Islet precursor cell (in vitro differentiated cells): ENCODE measurements at places on chromosomes 2 and 18.

DNA sequence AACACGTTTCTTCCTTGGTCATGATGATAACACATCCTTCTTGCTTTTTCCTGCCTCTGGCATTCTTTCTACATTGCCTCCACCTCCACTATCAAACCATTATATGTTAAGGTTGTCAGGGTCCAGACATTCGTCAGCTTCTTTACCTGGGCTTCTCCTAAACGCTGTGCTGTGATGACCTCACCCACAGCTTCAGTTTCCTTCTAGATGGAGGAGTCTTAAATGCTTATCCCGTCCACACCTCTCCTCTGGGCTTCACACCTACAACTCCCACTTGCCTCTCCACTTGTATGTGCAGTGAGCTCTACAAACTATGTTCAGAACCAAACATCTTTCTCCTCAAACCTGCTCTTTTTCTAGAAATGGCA lies 666 bp upstream of the STAT1 start:
- no peak for DNase-seq

DNA sequence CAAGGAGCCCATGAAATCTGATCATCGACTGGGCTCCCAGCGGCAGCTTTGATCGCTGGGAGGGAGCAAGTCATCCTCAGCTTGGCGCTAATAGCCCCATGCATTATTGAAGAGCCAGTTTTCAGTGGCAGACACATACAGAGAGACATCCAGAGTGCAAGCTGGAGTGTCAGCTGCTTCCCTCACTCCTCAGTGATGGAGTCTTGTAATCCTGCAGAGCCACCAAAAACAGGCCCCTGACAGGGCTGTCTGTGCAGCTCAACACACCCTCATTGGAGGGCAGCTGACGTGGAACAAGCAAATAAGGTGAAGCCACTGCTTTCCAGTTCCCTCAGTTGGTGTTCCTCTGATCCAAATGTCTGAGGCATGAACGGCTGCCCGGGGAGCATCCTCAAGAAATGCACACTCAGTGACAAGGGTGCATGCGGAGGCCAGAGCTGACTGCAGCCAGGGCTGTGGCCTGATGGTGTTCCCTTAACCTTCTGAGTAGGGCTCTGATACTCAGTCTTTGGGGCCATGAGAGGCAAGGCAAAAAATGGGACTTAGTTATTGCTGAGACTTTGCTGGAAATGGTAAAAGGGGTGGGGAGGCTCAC lies 97.4 kb downstream of the RHOB start:
- no peak for DNase-seq

- DNase-seq: no peak
These were observed 458.7 kb upstream of the GCFC2 start for GRCh38 chr2:76169276-76170008.

DNA sequence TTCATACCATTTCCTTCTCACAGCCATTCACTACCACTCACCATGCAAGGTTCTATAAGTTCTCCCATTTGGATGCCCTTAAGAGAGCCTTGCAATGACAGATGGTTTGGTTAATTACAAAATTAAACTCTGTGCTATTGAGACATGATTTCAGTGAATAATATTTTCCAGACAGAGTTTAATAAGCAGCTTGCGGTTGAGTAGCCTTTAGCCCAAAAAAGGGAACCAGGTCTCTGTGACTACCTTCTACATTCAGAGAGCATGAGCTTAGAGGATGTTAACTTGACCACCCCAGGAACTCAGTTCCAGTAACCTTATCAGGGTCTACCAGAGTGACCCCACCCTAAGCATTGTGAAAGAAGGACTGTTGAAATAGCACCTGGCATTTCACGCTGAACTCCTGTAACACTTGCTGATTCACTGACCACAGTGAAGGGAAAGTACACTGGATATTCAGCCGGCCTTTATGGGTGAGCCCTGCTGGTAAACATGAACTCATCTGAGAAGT lies 1173.1 kb upstream of the ZEB2 start:
- DNase-seq: no peak

DNA sequence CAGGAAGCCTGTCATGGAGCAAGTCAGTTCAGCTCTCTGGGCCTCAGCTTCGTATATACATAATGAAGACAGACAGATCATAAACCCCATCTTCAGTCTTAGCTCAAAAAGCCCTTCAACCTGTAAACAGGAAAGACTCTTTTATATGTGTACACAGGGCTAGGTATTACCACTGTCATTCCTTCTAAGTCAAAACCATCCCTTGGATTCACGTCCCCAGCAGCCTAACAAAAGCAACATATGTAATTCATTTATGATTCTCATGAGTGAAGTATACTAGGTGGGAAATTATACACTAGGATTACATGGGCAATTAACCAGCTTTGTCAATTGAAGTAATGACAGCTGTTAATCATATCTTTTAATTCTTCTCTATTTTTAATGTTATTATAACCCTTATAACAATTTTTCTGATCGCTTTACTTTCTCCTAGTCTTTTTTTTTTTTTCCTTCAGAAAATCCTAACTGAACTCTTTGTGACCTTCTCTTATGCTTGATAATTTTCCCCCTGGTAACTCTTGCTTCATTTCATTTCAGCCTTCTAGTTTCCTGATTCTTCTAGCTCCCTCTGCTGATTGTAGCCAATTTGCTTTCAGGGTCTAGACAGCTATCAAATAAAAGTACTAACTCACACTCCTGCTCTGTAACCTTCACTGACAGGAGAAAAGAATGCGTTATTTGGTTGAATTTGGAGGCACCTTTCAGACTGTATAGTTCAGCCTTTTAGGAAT lies 99.7 kb downstream of the RBM43 start:
- DNase-seq: no peak

DNA sequence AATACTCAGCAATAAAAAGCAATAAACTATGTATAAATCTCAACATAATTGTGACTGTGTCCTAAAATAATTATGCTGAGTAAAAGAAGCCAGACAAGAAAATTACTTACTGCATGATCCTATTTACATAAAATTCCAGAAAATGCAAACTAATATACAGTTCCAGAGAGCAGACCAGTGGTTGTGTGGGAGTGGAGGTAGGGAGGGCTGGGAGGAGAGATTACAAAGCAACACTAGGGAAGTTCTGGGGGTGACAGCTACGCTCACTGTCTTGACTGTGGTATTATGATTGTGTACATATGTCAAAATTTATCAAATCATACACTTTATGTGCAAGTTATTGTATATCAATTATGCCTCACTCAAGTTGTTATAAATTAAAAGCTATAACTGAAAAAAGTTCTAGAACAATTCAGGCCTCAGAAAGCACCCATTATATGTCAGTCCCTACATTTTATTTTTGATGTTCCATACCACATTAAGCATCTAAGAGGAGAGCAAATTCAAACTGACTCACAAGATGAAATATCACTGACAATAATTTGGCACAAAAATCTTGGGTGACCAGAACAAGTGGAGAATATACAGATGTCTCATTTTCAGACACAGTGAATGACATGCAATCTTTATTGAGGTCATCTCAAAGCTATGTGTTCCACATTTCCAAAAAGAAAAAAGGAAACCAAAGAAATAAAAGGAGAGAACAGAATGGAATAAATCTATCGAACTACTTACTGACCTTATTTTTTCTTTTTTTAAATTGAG lies 85.1 kb downstream of the ANTXR1 start:
- DNase-seq: no peak

DNA sequence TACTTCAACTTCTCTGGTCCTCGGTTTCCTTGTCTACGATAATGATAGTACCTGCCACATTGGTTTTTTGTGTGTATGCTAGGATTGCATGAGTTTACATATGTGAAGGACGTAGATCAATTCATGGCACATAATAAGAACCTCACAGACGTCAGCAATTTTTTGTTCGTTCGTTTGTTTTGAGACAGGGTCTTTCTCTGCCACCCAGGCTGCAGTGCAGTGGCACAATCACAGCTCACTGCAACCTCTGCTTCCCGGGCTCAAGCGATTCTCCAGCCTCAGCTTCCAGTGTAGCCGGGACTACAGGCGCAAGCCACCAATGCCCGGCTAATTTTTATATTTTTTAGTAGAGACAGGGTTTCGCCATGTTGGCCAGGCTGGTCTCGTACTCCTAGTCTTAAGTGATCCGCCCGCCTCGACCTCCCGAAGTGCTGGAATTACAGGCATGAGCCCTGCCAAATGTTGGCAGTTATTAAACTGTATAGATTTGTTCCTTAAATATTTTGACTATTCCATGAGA lies 756 bp upstream of the SLC35F5 start:
- DNase-seq: no peak

GRCh38 chr2:227267410-227268115 lies 57.5 kb upstream of the MFF start:
- DNase-seq: peak; percentile 67

- peak; percentile 70 for DNase-seq
These were observed 16.2 kb downstream of the EPB41L3 start for GRCh38 chr18:5527603-5528002.

GRCh38 chr2:217246108-217246507 lies 386.2 kb upstream of the TNP1 start:
- DNase-seq: no peak

- DNase-seq: no peak
These were observed 10.1 kb downstream of the BCL2 start for GRCh38 chr18:63309422-63309821.

DNA sequence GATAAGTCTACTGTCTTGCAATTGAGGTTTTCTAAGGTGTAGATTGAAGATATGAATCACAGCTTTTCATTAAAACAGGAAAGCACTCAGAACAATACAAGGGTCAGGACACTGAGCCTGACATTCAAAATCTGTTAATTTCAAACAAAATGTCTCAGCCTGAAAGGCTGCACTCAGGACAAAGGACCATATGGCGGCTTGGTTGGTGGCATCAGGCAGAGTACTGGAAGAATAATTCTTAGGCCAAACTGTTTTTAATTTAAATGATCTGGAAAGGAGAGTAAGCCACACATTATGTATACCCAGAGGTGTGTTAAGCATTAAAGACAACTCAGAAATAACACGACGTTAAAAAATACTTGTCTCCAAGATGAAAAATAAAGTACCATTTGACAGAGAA lies 85.9 kb downstream of the SKA1 start:
- no peak for DNase-seq

DNA sequence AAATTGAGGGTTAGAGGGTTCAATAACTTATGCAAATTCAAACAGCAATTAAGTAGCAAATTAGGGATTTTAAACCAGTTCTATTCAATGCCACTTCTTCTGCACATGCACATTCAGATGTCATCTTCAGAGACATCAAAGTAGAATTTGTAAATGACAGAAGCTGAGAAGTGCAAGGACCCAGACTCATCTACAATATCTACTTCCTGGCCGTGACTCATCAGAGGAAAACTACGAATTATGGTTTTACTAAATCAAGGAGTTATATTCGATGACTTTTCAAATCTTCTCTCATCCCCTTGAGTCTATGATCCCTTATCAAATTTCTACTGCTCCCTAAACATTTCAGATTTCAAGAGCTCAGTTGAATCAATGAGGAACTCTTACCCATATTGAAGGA lies 20.0 kb upstream of the STAT4 start:
- DNase-seq: no peak

DNA sequence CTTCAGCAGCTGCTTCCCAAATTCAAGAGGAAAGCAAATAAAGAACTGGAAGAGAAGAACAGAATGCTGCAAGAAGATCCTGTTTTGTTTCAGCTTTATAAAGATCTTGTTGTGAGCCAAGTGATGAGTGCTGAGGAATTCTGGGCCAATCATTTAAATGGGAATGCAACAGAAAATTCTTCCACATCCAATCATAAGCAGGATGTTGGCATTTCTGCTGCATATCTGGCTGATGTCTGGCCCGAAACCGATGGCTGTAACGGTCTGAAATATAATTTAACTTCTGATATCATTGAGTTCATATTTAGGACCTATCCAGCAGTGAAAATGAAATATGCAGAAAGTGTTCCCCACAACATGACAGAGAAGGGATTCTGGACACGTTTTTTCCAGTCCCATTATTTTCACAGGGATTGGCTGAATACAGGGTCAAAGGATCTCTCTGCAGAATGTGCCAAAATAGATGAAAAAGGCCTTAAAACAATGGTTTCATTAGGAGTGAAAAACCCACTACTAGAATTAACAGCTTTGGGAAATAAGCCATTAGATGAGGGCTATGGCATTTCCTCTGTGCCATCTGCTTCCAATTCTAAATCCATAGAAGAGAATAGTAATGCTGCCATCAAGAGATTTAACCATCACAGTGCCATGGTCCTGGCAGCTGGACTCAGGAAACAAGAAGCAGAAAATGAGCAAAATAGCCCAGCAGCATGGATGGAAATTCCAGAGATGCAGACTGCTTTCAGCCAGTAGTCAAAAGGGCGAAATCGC lies 175.6 kb downstream of the MC4R start:
- no peak for DNase-seq

- DNase-seq: no peak
These were observed 10.0 kb upstream of the ZNF396 start for GRCh38 chr18:35387152-35387571.

DNA sequence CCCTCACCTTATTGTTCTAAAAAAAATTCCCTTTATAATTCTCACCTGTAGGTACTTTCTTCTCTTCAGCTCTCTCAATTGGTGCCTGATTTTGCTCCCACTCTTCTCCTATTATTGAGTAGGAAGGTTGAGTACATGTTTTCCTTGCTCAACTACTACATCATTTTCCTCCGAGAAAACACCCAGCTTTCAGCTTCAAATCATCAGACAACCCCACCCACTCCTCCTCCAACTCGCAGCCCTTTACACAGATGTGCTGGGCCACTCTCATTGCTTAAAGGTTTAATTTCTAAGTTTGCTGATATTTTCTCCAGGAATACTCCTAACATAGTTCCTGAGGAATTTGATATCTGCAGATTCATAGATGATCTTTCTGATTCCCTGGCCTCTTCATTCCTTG lies 734.4 kb upstream of the ZEB2 start:
- DNase-seq: no peak
